ENCODE measurements at places on chromosomes 5 and 9. TPM values are rescaled to one million over a fixed set of nuclear protein-coding genes. Genes with fewer than 3 reads are reported as not detected.

CCNO gene
- 0.04 TPM for total RNA-seq

- no peak for DNase-seq
- no peak overlapping the region for H3K27ac ChIP-seq
- no peaks in the 10 kb centered on the region for H3K36me3 ChIP-seq
- no peaks in the 10 kb centered on the region for H3K4me1 ChIP-seq
These were observed 126.2 kb downstream of the PTTG1 start for GRCh38 chr5:160547872-160548271.

TRPM3 gene
- 0.49 TPM for total RNA-seq

GRCh38 chr9:114611516-114612271, 603 bp downstream of the TMEM268 start:
- DNase-seq: peak; percentile 85
- peak overlapping the region; percentile 61 for H3K4me3 ChIP-seq

GRCh38 chr5:97097326-97098230, 44.8 kb downstream of the LIX1 start:
- no peaks in the 10 kb centered on the region for H3K27me3 ChIP-seq
- H3K4me1 ChIP-seq: peaks cover 2% of the 10 kb centered on the region
- H3K4me3 ChIP-seq: no peak overlapping the region
- no peak for DNase-seq
- no peaks in the 10 kb centered on the region for H3K36me3 ChIP-seq

DNA sequence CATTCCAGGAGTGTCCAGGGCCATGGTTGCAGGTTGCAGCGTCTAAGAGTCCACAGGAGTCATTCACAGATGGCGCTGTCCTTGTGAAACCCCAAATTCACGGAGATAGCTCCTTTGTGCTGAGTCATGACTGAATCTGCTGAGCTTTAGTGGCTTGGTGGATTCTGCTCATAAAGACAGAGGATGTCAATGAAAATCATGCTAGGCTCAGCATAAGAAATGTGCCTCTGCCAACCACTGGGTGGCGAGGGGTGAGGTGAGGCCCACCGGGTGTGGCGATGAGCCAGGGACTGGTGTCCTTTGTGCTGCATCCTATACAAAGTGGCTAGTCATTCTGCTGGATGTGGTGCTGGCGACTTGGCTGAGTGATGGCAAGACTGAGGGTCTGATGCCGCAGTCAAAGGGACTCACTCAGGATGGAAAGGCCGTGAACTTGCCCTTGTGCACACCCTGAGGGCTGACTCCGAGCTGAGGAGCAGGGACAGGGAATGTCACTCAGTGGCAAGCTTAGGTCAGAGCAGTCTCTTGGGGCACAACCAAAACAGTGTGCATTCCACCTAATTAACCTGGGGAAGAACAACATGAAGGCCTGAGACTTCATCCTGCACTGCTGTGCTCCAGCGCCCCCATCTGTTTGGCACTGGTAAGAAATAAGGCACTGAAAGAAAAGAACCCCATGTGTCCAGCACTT, 71.5 kb downstream of the DAP start:
- H3K4me3 ChIP-seq: no peak overlapping the region
- peaks cover 6% of the 10 kb centered on the region for H3K36me3 ChIP-seq
- H3K27me3 ChIP-seq: no peaks in the 10 kb centered on the region
- no peak for DNase-seq

TAF1L gene
- total RNA-seq: under 0.01 TPM

DNA sequence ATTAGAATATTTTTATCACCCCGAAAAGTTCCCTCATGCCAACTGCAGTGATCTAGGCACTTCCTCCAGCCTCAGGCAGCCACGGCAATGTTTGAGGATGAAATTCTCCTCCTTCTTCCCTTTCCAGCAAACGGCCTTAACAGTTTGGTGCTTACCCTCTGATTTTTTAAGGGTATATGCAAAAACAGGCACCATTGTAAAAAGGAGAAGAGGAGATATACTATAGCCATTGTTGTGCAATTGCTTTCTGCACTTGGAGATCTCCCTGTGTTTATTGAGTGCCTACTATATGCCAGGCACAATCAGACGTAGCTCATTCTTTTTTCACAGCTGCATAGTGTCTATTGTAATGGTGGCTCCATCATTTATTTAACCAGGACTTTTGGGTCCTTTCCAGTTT, 29.4 kb downstream of the GSN start:
- no peak for DNase-seq
- H3K4me3 ChIP-seq: no peak overlapping the region
- no peaks in the 10 kb centered on the region for H3K27me3 ChIP-seq
- H3K36me3 ChIP-seq: peaks cover 18% of the 10 kb centered on the region

GRCh38 chr5:150053713-150054392, 32.5 kb downstream of the CSF1R start:
- no peak for DNase-seq
- peaks cover 10% of the 10 kb centered on the region for H3K4me1 ChIP-seq
- H3K27me3 ChIP-seq: no peaks in the 10 kb centered on the region
- no peak overlapping the region for H3K4me3 ChIP-seq

GRCh38 chr9:111197256-111197655, 132.8 kb downstream of the OR2K2 start:
- no peak for DNase-seq
- H3K27me3 ChIP-seq: no peaks in the 10 kb centered on the region
- H3K4me1 ChIP-seq: peaks cover 4% of the 10 kb centered on the region

- H3K4me1 ChIP-seq: no peaks in the 10 kb centered on the region
- no peak overlapping the region for H3K27ac ChIP-seq
- DNase-seq: no peak
- no peak overlapping the region for H3K4me3 ChIP-seq
- no peaks in the 10 kb centered on the region for H3K27me3 ChIP-seq
These were observed 285.6 kb downstream of the BRINP1 start for GRCh38 chr9:119083673-119084072.

DNA sequence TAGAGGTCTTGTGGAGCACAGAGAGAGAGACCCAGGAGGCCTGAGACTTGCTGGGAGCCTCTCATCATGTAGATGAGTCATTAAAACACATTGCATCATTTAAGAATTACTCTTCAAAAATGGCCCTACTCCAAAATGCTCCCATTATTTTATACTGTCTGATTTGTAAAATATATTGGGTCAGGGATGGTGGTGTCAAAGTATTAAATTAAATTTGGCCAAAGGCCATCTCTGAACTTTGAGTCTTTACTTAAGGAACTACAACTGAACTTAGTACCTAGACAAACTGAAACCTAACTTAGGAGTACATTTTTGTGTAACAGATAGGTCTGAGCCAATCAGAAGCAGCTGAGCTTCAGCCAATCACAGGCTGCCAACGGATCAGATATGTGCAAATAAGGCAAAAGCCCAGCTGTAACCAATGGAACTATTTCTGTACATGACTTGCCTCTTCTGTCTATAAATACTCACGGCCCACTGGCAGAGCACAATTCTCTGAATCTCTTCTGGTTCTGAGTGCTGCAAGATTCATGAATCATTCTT, 657.2 kb downstream of the TLE1 start:
- no peak overlapping the region for H3K4me3 ChIP-seq
- H3K27me3 ChIP-seq: no peaks in the 10 kb centered on the region
- DNase-seq: peak; percentile 9
- H3K4me1 ChIP-seq: no peaks in the 10 kb centered on the region
- H3K27ac ChIP-seq: no peak overlapping the region

LAMC3 gene
- 1.1 TPM for total RNA-seq

DNA sequence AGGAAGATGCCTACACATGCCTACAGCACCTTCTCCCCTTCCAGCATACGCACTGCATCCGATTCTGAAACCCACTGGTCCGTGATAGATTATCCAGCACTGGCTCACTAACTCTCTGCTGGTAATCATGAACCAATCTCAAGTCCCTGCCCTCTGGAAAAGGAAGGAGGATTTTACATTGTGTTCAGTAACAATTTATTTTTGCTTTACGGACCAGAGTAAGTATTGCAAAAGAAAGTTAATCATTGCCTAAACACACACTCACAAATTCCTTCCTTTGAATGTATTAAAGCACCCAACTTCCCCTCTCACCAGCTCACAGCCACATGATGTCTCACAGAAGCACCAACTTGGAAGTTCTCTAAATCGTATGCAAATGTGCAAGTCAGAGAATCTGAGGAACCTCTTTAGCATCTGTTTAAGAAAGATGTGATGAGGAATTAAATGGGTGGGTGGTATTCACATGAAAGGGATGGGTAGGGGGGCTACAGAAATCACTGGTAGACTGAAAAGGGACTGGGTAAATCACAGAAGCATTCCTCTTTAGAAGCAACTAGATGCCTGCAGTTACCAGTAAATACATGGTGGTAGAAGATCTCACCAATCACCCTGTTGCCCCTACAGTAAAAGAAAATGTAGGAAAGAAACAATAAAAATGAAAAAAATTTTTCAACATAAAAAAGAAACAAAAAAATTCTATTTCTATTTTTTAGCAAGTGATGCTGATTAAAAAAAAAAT, 8.4 kb downstream of the GNAQ start:
- H3K36me3 ChIP-seq: no peaks in the 10 kb centered on the region
- H3K27me3 ChIP-seq: no peaks in the 10 kb centered on the region
- peaks cover 13% of the 10 kb centered on the region for H3K4me1 ChIP-seq
- DNase-seq: peak; percentile 66
- no peak overlapping the region for H3K4me3 ChIP-seq

GRCh38 chr5:4058899-4059298, 463.3 kb downstream of the IRX1 start:
- DNase-seq: no peak
- no peak overlapping the region for H3K4me3 ChIP-seq
- no peak overlapping the region for H3K27ac ChIP-seq
- no peaks in the 10 kb centered on the region for H3K36me3 ChIP-seq
- peaks cover 2% of the 10 kb centered on the region for H3K27me3 ChIP-seq

DELE1 gene
- total RNA-seq: 66.5 TPM

C5orf52 gene
- not detected for total RNA-seq

TSLP gene
- total RNA-seq: 0.09 TPM

SLC25A2 gene
- 0.22 TPM for total RNA-seq

GRCh38 chr9:116360989-116361388, 207.4 kb downstream of the PAPPA start:
- H3K36me3 ChIP-seq: no peaks in the 10 kb centered on the region
- peak; percentile 28 for DNase-seq
- no peaks in the 10 kb centered on the region for H3K27me3 ChIP-seq
- H3K27ac ChIP-seq: no peak overlapping the region
- H3K4me3 ChIP-seq: no peak overlapping the region
